ENCODE measurements at places on chromosomes 4 and X.
A peak's percentile ranks its signal among the peaks of the same experiment; 100 is the strongest.

DNA sequence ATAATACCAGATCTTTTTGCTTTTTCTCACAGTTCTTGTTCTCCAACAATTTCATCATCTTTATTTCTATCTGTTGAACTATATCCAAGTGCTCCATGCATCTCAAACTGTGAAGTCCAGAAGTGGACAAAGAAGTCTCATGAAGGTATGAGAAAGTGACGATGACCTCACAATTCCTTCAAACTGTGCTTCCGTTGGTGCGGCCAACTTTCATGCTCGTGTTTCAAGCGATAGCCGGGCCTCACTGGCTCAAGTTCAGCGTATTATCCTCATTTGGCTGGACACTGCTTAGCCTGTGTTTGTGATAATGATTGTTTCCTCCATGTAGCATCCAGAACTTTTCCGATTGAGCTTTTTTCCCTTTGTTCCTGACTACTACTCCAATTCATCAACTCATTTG lies 143.1 kb downstream of the PALLD start:
- no peak for DNase-seq

- no peak for DNase-seq
Measured at GRCh38 chr4:24054910-24055309, 165.1 kb upstream of the PPARGC1A start.

DNA sequence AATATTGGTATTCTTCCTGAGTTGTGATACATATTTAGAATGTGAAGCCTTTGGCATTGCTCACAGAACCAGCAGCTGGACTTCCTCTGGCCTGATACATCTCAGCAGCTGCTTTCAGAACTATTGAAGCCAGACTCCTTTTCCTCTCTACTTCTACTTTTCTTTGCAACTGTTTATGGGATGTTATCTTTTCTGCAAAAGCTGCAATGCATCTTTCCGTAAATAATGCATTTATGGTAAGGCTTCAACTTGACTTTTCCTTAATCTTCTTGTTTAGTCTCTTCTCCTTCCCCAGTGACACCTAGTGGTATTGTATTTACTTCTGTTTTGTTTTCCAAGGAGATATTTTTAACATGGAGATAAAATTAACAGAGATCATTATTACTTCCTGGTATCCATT lies 1548.7 kb downstream of the PCDH7 start:
- DNase-seq = no peak

DNA sequence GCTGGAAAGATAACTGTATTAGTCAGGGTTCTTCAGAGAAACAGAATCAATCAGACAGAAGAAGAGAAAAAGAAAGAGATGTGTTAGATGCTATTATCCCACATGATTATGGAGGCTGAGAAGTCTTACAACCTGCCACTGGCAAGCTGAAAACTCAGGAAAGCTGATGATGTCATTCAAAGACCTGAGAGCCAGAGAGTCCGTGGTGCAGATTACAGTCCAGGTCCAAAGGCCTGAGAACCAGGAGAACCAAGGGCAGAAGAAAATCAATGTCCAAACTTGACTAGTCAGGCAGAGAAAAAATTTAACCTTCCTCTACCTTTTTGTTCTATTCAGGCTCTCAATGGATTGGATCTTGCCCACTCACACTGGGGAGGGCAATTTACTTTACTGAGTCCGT lies 172.5 kb downstream of the QDPR start:
- no peak for DNase-seq

GRCh38 chr4:142728233-142728632 lies 117.9 kb downstream of the INPP4B start:
- no peak for DNase-seq

GRCh38 chrX:53440621-53441517 lies 6.7 kb upstream of the HSD17B10 start:
- no peak for DNase-seq

DNA sequence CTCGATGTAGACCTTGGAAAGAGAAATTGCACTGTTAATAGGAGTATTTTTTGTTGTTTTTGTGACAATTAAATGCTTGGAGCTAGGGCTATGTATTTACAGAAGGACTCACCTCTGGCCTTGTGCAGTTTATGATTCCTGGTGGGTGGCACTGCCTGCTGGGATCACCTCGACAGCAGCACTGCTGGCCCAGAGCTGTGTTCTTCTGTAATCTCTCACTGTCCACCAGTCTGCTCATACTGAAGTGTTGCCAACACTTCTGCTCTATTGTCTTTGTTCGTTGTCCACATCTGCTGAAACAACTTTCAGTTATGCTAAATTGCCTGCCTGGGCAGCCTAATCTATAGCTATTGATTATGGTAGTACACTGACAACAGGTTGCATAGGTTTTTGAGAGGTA lies 194.4 kb upstream of the ANK2 start:
- DNase-seq = no peak

- DNase-seq = no peak
Measured at GRCh38 chr4:56181140-56181953, 205.9 kb downstream of the AASDH start.

DNA sequence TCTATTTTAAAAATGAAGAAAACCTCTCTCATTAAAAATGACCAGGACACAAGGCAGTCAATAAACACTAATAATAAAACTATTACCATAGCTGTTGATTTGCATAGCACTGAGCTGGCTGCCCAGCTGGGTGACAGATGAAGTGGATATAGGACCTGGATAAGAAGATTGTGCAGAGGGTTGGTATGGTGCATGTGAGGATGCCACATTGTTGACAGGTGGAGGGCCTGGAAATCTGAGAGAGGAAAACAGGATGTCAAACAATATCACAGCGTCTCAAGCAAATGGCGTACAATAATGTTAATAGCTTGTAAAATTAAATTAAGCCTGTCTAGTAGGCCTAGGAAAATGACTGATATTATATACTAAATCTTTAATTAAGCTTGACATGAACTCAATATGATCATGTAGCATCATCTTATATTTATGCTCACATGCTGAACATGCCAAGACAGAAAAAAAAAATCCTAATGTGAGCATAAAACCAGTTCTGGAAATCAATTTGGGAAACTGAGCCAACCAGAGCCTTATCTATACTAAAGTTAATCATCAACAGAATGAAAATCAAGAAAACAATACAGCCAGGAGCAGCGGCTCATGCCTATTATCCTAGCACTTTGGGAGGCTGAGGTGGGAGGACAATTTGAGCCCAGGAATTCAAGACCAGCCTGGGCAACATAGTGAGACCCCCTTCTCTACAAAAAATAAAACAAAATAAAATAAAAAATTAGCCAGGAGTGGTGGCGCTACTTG lies 18.6 kb downstream of the SEC24D start:
- DNase-seq = no peak

- DNase-seq = no peak
Measured at GRCh38 chrX:123962006-123962467, 531 bp downstream of the STAG2 start.

GRCh38 chr4:93467484-93468155 lies 360.9 kb upstream of the ATOH1 start:
- DNase-seq = no peak

GRCh38 chrX:125093852-125094251 lies 225.8 kb upstream of the TEX13C start:
- no peak for DNase-seq

DNA sequence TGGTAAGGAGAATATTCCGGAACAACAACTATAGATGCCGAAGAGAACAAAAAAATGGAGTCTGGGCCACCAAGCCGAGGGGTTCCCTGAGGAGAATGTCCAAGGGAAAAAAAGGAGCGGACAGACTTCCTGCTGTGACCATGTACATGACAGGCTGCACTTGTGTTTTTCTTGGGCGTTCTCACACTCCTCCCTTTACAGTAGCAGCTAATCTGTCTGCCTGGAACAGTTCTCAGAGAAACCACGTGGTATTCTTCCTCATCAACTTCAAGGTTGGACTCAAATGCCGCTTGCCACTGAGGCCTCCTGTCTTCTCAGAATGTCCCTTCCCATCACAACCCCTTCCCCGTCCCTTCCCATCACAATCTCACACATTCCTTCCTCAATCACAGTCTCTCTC lies 30.8 kb upstream of the MTNR1A start:
- no peak for DNase-seq

DNA sequence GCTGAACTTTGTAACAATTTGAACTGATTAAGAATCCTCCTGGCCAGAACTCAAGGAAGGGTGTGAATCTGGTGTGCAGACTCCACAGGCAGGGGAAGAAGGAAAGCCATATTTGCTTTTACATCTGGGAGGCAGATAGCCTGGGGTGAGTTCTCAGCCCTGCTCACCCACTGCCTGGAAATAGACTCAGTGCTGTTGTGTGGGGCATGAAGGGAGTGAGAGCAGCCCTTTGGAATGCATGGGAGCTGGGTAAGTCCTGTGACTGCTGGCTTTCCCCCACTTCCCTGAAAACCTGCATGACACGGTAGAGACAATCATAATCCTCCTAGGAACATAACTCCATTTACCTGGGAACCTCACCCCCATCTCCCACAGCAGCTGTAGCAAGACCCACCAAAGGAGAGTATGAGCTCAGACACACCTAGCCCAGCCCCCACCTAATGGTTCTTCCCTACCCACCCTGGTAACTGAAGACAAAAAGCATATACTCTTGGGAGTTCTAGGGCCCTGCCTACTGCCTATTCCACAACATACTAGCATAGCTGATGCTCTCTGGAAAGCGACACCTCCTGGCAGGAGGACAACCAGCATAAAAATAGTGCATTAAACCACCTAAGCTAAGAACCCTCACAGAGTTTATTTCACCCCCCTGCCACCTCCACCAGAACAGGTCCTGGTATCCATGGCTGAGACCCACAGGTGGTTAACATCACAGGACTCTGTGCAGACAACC lies 59.3 kb upstream of the UBQLN2 start:
- DNase-seq = no peak

GRCh38 chrX:105564501-105564900 lies 257.8 kb upstream of the NRK start:
- no peak for DNase-seq

- DNase-seq = no peak
Measured at GRCh38 chr4:153904011-153904410, 115.1 kb upstream of the SFRP2 start.

GRCh38 chr4:118839221-118839927 lies 3.4 kb upstream of the SEC24D start:
- DNase-seq = no peak

GRCh38 chrX:118528071-118528737 lies 32.6 kb downstream of the DOCK11 start:
- no peak for DNase-seq

- no peak for DNase-seq
Measured at GRCh38 chr4:183967266-183967665, 62.2 kb downstream of the STOX2 start.

DNA sequence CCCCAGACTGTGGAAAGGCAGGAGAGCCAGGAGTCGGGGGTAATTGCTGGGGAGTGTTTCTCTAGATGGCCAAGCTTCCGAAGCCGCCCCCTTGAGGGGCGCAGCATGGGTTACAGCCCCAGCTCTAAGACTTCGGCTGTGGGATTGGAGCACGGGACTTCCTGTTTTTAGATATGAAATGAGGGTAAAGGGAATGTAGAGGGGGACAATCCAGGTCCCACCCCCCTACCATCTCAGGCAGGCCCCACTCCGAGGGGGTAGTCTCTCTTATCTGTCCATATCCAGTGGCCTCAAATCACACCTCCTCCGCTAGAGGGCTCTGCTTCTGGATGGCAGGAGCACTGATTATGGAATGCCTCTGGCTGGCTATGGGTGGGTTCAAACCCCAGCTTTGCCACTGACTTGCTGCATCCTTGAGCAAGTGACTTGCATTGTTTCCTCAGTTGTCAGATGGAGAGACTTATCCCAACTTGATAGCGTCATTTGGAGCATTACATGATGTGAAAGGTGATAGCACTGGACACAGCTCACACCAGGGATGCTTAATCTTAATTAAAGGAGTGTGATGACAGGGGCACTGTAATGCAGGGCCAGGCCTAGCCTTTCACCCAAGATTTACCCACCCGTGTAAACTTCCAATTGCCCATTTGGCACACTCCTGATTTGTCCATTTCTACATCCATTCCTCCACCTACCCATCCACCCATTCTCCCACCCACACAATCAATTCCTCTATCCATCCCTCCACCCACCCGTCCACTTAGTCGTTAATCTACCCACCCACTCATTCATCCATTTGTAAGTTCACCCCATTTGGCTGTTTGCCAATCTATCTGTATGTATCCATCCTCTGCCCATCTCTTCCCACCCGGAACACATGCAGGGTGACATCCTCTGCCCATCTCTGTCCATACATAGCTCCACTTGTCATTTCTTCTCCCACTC lies 848 bp upstream of the KCND1 start:
- peak; percentile 56 for DNase-seq

GRCh38 chr4:1831331-1831730 lies 24.6 kb downstream of the LETM1 start:
- DNase-seq = no peak

- DNase-seq = no peak
Measured at GRCh38 chr4:10007436-10007740, 13.9 kb downstream of the SLC2A9 start.

DNA sequence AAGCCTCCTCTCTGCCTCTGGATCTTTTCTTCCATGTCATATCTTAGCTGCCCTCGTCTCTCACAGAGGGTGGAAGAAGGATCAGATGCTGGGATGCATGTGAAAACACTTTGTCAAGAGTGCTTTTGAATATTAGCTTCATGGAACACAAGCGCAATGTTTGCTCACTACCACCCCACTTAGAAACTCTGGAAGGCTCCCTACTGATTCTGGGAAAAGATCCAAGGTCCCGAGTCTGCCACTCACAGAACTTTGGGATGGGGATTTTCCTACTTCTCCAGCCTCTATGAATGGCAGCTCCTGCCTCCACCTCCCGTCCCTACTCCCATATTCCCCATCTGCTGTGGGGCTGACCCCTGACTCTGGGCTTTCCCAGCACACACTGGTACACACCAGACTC lies 40.2 kb upstream of the CRMP1 start:
- no peak for DNase-seq

DNA sequence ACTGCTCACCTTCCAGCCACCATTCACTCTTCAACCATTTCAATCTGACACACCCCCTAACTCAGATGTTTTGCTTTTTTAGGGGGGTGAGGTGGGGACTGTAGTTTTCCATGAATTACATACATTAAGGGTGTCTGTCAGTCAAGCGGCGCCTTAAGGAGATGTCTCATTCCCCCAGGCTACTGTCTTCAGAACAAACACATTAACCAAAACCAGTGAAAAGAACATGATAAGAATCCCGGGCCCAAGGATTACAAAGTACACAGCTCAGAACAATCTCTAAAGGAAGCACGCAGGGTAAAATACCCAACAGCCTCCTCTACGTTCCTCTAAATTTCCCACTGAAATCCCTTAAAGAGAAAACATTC lies 62.5 kb upstream of the IRF2 start:
- DNase-seq = no peak

DNA sequence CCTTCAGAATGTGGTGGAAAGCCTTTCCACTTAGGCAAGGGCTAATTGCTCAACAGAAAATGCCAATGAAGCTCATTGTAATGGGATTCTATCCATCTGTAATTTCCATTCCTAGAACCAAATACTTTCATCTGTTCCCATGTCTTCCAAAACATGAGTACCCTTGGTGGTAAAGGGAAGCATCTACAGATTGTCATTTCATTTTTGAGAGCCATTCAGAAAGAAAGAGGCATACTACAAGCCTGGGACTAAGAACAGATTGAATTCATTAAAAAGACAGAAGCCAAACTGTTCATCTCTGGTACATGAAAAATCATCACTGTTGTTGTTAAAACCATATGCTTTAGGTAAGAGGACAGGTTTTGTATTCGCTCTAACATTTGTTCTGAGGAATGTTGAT lies 43.6 kb upstream of the DCTD start:
- DNase-seq = no peak
